Stimulated activated CD8-positive, alpha-beta memory T cell treated with anti-CD3 and anti-CD28 coated beads, Interleukin-4, amount 100 ng/mL, for 48 hours (primary cell): ENCODE measurements at places on chromosomes 5 and 9.

- no peak for DNase-seq
These were observed 28.3 kb upstream of the FRMPD1 start for GRCh38 chr9:37622462-37622861.

GRCh38 chr9:116414374-116414773 lies 260.8 kb downstream of the PAPPA start:
- DNase-seq, result no peak

DNA sequence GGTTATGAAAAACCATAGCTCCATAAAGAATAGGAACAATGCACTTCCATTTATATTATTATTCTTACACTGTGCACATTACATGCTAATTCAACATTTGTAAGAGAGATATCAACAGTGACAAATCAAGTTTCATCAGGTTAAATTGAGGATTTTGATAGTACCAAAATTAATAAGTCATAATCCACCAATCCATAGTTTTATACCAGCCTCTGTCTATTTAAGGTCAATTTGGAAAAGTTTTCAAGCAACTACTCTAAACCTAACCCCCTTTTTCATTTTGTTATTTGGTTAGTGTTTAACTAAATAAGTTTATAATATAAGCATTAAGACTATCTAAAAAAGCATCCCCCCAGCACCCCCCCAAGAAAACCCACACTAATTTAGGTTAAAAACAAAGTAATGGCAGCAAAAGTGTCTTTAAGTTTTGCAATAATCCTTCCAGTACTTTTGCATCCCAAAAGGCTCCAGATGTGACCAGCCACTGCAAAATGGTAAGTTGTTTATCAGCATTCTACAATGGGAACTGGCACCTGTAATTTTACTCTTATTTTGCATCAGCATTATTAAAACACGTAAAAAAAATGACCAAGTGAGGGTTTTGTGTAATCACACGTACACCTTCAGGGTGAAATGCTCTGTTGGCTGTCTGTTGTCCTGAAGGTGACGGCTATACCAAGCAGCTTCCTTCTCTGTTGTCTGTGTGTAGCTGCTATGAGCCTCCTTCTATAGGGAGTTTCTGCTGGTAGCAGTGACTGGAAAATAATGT lies 36.8 kb upstream of the SSBP2 start:
- DNase-seq, result no peak

GRCh38 chr5:180658774-180659564 lies 9.6 kb upstream of the FLT4 start:
- DNase-seq, result no peak

DNA sequence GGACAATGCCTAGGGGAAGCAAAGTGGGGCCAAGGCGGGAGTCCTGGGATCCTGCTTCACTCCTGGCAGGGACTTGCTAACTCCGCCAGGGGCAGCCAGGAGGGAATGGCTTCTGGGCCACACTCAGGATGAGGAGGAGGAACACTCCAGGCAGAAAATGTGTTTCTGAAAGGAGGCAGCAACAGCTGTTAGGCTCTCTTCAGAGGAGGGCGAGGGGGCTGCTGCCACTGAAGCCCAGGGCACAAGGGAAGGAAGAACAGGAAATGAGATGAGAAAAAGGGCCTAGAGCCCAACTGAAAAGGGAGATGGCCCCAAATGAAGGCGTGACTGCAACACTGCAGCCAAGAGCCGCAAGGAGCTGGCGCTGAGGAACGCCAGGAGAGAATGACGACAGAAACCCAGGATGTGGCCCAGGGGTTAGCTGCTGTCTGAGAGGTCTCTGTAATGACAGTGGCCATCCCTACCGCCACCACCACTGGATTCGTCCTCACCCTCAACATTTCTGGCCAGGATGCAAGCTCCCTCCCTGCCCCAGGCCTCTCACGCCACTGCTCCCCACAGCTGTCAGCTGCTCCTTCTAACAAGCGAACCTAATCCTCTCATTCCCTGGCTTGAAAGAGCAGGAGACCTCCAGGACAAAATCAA lies 15.8 kb downstream of the PSMB7 start:
- no peak for DNase-seq

- no peak for DNase-seq
These were observed 220.5 kb downstream of the GDNF start for GRCh38 chr5:37619353-37619752.

DNA sequence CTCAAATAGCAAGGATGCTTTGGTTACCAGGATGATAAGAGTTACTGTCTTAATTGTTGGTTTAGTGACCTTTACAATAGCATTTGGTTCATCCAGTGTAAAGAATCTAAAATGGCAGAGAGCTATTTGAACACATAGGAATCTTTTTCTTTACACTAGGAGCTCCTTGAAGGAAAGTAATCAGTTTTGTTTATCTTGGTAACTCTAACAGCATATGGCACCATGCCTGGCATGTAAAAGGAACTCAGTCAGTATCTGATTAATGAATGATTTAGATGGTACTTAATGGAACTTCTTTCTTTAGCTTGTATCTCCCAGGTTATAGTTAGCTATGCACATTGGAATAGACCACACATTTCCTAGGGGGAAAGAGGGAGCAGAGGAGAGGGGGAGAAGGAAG lies 9.9 kb downstream of the PSMD5 start:
- DNase-seq, result no peak

- no peak for DNase-seq
These were observed 22.4 kb downstream of the RNF130 start for GRCh38 chr5:180049185-180049548.

- no peak for DNase-seq
These were observed 47.9 kb upstream of the TBC1D9B start for GRCh38 chr5:179955630-179956029.

- no peak for DNase-seq
These were observed 279.4 kb upstream of the GRIA1 start for GRCh38 chr5:153211076-153211475.

DNA sequence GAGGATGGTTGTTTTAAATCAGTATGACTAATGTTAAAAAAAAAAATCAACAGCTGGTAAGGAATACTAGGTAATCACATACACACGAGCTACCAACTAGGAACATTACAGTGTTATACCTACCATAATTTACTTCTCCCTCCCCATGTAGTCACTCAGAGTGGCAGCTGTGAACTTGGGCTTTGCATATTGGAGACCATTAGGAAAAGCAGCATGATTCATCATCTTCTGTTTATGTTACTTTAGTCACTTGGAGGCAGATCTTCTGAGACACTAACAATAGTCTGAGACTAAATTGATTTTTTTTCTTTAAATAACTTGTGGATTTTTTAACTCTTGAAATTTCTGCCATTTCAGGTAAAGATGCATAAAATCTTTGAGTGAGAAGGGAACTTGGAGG lies 141.5 kb upstream of the NR4A3 start:
- no peak for DNase-seq

DNA sequence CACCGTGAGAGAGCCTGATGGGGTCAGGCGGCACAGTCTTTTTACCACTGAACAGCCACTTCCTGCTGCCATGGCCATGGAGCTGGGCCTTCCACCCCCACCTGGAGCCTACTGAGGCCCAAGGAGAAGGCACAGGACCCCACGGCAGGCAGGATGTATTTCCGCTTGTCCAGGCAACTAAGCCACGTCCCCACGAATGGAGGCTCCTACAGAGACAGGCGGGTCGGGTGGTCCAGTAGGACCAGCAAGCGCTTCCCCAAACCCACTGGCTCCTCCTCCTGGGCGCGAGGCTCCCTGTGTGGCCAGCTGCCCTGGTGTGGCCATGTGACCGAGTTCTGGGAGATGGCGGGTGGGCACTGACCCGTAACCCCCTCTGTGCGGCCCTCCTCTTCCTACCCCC lies 66.5 kb downstream of the SECISBP2 start:
- no peak for DNase-seq

DNA sequence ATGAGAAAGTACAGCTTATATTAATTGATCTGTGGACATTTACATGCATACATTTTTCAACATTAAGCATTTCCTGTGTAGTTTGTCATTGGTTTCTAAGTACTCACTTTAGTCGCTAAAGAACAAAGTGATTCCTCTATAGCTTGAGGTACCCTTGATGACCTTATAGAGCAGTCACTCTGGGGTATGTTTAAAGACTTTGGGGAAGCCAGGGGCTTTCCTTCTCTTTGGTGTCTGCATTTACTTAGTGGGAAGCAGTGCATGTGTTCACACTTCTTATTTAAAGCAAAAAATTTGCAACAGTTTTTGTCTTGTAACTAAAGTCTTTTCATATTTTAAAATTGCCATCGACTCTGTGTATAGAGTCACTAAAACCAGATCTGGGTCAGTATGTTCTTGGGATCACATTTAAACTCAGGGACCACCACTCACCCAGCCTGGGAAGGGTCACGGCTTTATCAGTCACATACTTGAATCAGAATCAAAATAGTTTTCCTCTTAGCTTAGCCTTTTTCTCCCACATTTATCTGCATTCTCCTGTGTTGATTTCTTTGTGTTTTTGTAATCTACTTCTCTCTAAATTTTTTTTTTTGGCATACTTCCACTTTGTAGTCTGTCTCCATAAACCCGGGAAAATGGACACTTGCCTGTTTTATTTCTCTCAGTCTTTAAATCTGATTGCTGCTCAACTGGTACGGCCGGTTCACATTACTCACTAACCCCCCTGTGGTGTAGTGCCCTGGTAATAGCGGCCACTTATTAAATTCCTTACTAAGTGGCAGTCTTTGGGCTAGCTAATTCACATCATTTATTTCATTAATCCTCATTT lies 143.9 kb upstream of the FBN2 start:
- DNase-seq, result no peak

- no peak for DNase-seq
These were observed 96.8 kb upstream of the PANK3 start for GRCh38 chr5:168675883-168676408.

DNA sequence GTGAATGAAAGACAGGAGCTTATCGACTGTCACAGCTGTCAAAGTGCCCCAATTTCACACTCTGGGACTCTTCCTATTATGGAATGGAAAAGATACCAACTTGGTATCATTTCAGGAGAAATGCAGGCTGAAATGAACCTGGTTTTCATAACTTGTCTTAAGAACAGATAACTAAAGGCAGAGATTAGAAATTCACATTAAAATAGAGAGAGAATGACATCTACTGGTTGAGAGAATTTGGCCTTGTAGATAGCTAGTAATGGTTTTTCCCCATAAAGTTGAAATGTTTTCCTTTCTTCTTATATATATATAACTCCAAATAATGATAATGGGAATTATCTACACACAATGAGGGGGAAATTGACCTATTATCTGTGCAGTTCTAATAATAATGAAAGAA lies 600.2 kb upstream of the CCNG1 start:
- DNase-seq, result no peak

DNA sequence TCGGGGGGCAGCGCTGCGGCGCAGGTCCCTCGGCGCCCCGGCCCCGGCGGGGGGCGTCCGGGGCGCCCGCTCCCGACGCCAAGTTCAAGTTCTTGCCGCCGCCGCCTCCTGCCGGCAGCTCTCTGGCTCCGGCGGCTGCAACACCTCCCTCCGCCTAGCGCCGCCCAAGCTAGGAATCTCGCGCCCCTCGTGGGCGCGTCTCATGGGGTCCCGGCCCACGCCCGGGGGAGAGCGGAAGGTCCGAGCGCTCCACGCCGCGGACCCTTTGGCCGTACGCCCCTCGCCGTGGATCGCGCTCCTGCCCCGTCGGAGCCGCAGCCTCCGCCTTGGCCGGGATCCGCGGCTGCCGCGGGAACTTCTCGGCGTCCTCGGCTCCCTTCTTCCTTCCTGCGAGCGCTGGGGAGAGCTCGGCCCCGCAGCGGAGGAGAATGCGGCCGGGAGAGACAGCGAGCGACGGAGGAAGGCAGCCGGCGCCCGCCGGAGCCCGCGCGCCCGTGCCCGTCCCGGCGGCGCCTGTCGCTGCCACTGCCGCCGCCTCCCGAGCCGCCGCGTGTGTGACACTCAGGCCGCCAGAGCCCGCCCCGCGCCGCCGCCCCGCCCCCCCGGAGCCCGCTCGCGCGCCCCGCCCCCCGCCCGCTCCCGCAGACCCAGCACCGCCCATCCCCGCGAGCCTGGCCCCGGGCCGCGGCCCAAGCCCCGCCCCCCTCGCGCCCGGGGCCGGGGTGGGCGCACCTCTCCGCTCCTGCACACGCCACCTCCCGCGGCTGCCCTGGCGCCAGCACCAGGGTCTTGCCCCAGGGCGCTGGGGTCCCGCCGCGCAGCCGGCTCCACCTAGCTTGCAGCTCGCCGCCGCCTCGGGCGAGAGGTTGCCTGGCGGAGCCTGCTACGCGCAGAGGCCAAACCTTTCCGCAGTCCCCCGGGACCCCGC lies at the start of gene SHB:
TSS of gene SHB (minus strand) at position 527 of the 928 bp plus-strand sequence. CDS start 582 bp downstream, outside the sequence.
- peak; percentile 83 for DNase-seq

DNA sequence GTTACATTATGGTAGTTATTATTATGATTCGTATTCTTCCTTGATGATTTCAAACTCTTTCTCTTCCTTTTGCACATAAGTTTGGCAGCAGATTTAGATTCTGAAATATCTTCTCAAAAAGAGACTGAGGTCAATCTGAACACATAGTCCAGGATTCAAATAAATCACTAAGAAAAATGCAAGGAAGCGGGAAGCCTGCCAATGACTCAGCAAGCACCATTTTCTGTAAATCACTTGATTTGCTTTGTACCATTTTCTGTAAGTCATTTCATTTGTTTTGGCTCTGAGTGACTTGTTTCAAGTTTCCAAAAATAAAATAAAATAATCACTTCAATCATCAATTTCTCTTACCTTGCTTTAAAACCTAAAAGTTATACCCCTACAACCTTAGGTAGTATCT lies 24.6 kb upstream of the GLIS3 start:
- no peak for DNase-seq

DNA sequence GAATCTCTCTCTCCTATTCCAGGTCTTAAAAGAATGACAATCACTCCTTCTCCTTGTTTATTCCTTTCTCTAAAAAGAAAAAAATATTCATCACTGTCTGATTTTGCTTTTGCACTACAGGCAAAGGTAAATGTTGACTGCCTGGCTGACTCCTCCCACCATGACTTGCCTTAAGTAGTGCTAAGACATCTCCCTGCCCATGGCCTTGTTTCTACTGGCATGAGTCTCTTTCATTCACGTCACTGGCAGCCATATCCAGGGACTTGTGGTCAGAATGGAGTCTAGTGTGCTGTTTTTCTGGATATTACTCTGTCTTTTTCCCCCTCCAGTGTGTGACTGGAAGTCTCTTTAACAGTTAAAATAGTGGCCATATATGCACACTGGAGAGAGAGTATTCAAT lies 522.9 kb upstream of the DAB2 start:
- DNase-seq, result no peak

GRCh38 chr5:87671146-87671545 lies 258.4 kb upstream of the CCNH start:
- no peak for DNase-seq

- no peak for DNase-seq
These were observed 52.1 kb downstream of the NSG2 start for GRCh38 chr5:174097486-174098185.
